ENCODE measurements at places on chromosomes 4 and X.

- no peak overlapping the region for H3K27ac ChIP-seq
- no peak overlapping the region for H3K4me3 ChIP-seq
- H3K36me3 ChIP-seq, result no peaks in the 10 kb centered on the region
- no peaks in the 10 kb centered on the region for H3K27me3 ChIP-seq
Observed at GRCh38 chr4:94036964-94037363, 170.7 kb upstream of the SMARCAD1 start.

DNA sequence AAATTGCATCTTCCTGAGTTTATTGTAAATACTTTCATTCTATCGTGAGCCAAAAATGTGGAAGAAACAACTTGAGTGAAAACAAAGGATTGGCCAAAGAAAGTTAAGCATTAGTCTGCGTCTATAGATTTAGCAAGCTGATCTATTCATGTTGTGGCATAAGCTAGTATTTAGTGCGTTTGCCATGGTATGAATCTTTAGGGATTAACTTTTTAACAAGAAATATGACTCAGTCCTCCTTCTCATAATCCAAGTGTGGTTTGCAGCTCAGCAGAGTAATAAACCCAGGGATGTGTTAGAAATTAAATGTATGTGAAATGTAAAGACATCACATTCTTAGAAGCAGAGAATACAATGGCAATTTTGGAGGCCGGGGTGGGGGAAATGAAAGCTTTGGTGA, 1110.9 kb downstream of the NLGN4X start:
- DNase-seq, result no peak
- H3K27ac ChIP-seq, result no peak overlapping the region
- H3K4me1 ChIP-seq, result no peaks in the 10 kb centered on the region
- no peaks in the 10 kb centered on the region for H3K36me3 ChIP-seq
- no peaks in the 10 kb centered on the region for H3K27me3 ChIP-seq

GRCh38 chr4:150145090-150145945, 67.1 kb downstream of the DCLK2 start:
- H3K36me3 ChIP-seq, result no peaks in the 10 kb centered on the region
- DNase-seq, result no peak
- no peaks in the 10 kb centered on the region for H3K27me3 ChIP-seq
- no peaks in the 10 kb centered on the region for H3K4me1 ChIP-seq

- no peak overlapping the region for H3K27ac ChIP-seq
- H3K36me3 ChIP-seq, result no peaks in the 10 kb centered on the region
- peaks cover 2% of the 10 kb centered on the region for H3K4me1 ChIP-seq
- no peak for DNase-seq
- H3K4me3 ChIP-seq, result no peak overlapping the region
- H3K27me3 ChIP-seq, result no peaks in the 10 kb centered on the region
Observed at GRCh38 chr4:38367642-38368174, 296.3 kb upstream of the KLF3 start.

DNA sequence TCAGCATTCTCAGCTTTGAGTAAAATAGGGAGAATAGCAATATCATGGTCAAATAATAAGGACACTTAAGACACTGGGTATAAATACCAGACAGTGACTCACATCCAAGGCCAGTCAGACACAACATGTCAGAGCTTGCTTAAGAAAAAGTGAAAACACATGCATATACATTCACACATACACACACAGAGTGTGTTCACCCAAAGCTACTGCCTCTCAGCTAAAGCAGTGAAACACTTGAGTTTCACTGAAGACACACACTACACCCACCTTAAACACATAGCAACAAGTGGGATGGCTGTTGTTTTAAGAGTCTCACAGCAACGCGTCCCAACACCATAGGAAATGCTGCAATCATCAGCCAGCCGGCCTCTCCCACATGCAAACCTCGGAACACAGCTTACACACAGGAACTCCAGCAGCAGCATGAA, 14.4 kb downstream of the SHROOM4 start:
- no peak overlapping the region for H3K4me3 ChIP-seq
- no peak overlapping the region for H3K27ac ChIP-seq
- DNase-seq, result no peak
- no peaks in the 10 kb centered on the region for H3K27me3 ChIP-seq
- H3K36me3 ChIP-seq, result no peaks in the 10 kb centered on the region

DNA sequence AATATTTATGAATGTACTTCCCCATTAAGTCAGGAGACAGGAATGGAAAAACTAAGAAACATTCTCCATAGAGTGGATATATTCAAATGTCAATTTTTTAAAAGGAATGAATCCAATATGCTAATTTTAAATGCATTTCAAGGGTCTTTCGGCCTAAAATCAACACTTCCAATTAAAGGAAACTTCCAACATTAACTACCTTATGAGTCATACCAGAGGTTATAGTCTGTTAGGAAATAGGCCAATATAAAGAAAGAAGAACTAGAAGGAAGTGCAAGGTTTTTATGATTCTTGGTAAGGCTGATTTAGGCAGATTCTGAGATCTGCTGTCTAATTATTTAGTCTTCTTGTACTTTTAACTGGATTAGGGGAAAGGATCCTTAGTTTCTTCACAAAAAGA, 260.1 kb upstream of the EDNRA start:
- H3K36me3 ChIP-seq, result no peaks in the 10 kb centered on the region
- no peak overlapping the region for H3K4me3 ChIP-seq
- no peaks in the 10 kb centered on the region for H3K4me1 ChIP-seq
- no peak overlapping the region for H3K27ac ChIP-seq
- no peaks in the 10 kb centered on the region for H3K27me3 ChIP-seq
- DNase-seq, result no peak

DNA sequence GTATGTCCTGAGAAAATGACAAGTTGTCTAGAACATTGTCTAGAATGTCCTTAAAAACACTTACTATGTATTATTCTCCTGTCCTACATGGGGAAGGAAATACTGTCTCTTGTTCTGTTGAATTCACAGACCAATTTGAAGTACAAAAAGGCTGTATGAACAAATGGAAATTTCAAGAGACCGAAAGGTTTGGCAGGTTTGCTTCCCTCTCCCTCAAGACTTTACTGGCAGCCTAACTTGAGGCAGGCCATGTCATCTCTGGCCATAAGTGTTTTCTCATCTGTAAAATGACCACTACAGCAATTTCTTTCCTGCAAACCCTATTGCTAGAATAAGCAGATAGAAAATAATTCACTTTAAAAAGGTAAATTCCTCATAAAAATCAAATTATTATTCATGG, 191.2 kb upstream of the BMP3 start:
- no peaks in the 10 kb centered on the region for H3K36me3 ChIP-seq
- no peaks in the 10 kb centered on the region for H3K27me3 ChIP-seq
- H3K27ac ChIP-seq, result no peak overlapping the region
- peaks cover 10% of the 10 kb centered on the region for H3K4me1 ChIP-seq
- no peak overlapping the region for H3K4me3 ChIP-seq

GRCh38 chr4:1090465-1091440, 22.6 kb downstream of the RNF212 start:
- DNase-seq, result no peak
- H3K27ac ChIP-seq, result no peak overlapping the region
- no peaks in the 10 kb centered on the region for H3K27me3 ChIP-seq
- H3K4me3 ChIP-seq, result no peak overlapping the region
- no peaks in the 10 kb centered on the region for H3K4me1 ChIP-seq
- H3K36me3 ChIP-seq, result no peaks in the 10 kb centered on the region

- H3K27me3 ChIP-seq, result no peaks in the 10 kb centered on the region
- H3K36me3 ChIP-seq, result no peaks in the 10 kb centered on the region
- no peak overlapping the region for H3K4me3 ChIP-seq
- H3K4me1 ChIP-seq, result no peaks in the 10 kb centered on the region
Observed at GRCh38 chr4:30208731-30209435, 511.3 kb upstream of the PCDH7 start.

DNA sequence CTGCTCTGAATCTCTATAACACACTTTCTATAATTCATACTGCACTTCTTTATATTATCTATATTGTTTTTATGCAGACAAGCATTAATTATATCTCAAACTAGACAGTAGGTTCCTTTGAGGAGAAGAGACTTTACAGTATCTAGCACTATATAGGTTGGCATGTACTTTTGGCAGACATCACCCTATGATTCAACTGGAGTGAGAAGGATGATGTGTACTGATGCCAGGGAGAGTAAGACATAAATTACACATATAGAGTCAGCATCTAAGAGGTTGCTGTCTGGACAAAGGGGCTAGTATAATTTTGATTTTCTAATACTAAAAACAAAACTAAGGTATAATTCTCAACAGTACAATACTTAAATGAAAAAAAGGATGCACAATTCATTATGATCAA, 5.1 kb upstream of the RBM41 start:
- no peaks in the 10 kb centered on the region for H3K4me1 ChIP-seq
- no peaks in the 10 kb centered on the region for H3K36me3 ChIP-seq
- no peak overlapping the region for H3K27ac ChIP-seq
- DNase-seq, result no peak

DNA sequence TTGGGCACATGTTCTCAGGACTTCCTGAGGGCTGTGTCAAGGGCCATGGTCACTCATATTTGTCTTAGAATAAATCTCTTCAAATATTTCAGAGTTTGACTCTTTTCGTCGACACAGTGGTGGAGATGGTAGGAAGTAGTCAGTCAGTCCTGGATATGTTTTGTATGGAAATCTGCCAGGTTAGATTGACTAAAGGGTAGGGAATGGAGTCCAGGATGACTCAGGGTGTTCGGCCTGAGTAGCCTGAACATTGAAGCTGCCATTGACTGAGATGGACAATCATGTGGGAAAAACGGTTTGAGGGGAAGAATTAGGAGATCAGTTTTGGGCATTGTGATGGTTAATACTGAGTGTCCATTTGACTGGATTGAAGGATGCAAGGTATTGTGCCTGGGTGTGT, 177.1 kb upstream of the CENPE start:
- no peak overlapping the region for H3K4me3 ChIP-seq
- no peaks in the 10 kb centered on the region for H3K27me3 ChIP-seq
- no peak for DNase-seq

DNA sequence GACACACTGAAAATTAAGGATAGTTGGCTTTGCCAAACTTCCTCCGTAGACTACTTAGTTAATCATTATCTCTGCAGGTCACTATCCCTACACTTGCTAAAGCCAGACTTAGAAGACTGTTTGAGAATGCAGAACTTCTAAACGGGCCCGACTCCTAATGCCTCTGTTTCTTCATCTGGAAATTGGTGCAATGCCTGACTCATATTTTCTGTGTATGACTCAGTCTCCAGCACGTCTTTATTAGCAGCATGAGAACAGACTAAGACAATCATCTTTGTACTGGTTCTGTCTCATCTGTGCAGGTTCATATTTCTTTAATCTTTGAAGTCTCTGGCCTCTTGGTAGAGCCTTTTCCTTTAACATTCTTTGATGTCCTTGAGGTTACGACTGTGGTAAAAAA, 411.9 kb upstream of the ACTRT1 start:
- no peak overlapping the region for H3K27ac ChIP-seq
- H3K27me3 ChIP-seq, result no peaks in the 10 kb centered on the region
- DNase-seq, result no peak
- no peaks in the 10 kb centered on the region for H3K36me3 ChIP-seq

DNA sequence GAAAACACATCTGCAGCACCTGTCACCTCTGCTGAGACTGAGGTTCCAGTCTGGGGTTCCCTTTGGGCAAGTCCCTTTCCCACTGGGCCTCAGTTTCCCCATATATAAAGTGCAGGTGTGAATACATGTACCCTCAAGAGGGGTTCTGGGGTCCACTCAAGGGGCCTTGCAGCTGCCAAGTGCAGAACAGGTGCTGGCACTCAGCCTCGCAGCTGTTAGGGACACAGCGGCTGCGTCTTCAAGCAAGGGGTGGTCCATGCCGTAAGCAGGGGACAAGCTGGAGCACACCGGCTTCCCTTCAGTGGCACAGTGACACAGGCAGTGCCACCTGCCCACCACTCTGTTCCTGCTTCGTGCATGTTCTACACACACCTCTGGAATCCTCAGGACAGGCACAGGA, 86.9 kb upstream of the PSAPL1 start:
- H3K27ac ChIP-seq, result no peak overlapping the region
- H3K36me3 ChIP-seq, result no peaks in the 10 kb centered on the region

- H3K36me3 ChIP-seq, result no peaks in the 10 kb centered on the region
- no peak for DNase-seq
- no peaks in the 10 kb centered on the region for H3K27me3 ChIP-seq
Observed at GRCh38 chr4:105150503-105150902, 3.8 kb downstream of the TET2 start.

DNA sequence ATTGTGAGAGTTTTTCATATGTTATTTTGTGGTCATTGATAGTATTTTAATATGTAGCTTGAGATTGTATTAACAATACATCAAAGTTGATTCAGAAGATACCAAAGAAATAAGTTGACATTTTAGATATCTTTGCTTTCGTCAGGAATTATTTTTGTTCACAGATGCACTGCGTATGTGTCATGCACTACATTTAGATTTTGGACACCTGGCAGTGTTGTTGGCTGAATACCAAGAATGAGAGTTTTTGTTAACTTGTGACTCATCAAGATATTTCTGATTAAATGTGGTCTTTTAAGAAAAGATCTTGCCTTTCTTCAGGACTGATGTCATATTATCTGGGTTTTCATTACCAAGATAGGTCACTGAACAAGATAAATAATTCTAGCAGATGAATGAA, 633.4 kb downstream of the CENPC start:
- no peak overlapping the region for H3K27ac ChIP-seq
- no peaks in the 10 kb centered on the region for H3K27me3 ChIP-seq

DNA sequence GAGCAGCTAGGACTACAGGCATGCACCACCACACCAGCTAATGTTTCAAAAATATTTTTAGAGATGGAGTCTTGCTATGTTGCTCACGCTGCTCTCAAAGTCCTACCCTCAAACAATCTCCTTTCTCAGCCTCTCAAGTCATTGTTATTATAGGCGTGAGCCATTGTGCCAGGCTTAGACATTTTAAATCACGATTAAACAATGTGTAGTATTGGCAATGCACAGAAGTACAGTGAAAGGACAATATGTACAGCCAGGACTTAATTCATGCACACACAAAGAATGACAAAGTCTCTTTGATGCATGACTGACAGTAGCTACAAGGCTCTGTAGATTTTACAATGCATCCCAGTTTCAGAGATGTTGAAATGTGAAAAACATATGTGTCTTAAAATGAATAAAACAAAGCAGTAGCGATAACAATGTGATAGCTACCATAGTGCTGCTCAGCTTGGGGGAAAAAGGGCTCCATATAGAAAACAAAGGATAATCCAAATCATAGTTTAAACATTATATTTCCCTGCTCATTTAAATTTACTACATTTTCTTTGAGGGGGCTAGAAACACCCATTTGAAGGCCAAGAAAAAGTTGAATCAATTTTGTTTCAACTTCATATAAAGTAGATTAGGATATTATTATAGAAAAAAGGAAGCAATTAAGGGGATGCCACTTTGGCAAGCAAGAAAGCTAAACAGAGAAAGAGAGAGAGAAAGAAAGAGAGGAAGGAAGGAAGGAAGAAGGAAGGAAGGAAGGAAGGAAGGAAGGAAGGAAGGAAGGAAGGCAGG, 272.4 kb upstream of the SMIM31 start:
- H3K27ac ChIP-seq, result no peak overlapping the region
- H3K36me3 ChIP-seq, result no peaks in the 10 kb centered on the region
- DNase-seq, result no peak
- no peak overlapping the region for H3K4me3 ChIP-seq
- no peaks in the 10 kb centered on the region for H3K4me1 ChIP-seq

DNA sequence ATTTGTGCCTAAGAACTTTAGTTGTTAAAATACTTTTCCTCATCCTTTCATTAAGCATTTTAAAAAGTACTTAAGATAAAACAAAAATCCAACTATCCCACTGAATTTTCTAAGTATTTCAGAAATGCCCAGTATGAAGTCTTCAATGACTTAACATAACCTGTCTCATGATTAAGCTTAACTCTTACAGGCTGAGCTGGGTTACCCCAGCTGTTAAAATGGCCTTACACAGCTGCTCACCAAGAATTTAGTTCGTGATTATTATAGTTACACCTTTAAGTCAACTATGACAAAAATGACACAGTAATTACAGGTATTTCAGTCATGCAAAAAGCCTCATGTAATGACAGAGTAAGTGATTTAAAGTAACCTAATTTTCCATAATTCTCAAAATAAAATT, 145.7 kb downstream of the FBXW7 start:
- H3K4me1 ChIP-seq, result peaks cover 4% of the 10 kb centered on the region
- DNase-seq, result no peak
